ENCODE measurements at places on chromosomes 12 and 14. TPM values are rescaled to one million over a fixed set of nuclear protein-coding genes. Genes with fewer than 3 reads are reported as not detected.

The CAND1 gene
- 246 TPM for total RNA-seq

The CD27 gene
- total RNA-seq: 0.34 TPM

The SSPN gene
- total RNA-seq: 2.5 TPM

The TAS2R8 gene
- not detected for total RNA-seq

The HOXC5 gene
- not detected for total RNA-seq

The PRICKLE1 gene
- total RNA-seq: 11.7 TPM

The NRIP2 gene
- total RNA-seq: not detected

The GLT8D2 gene
- total RNA-seq: 10.2 TPM

The PLEKHD1 gene
- 1.0 TPM for total RNA-seq

The TPPP2 gene
- not detected for total RNA-seq

The TMEM121 gene
- 0.81 TPM for total RNA-seq

The PLEKHH1 gene
- 48.3 TPM for total RNA-seq

The KRT72 gene
- total RNA-seq: 0.11 TPM

The GARIN6 gene
- not detected for total RNA-seq

The KRT8 gene
- total RNA-seq: 429 TPM

The LRP6 gene
- total RNA-seq: 72.8 TPM

The TOGARAM1 gene
- 6.4 TPM for total RNA-seq

The ACRBP gene
- total RNA-seq: 3.2 TPM

The TEX52 gene
- total RNA-seq: not detected

The FERMT2 gene
- 92.8 TPM for total RNA-seq

The RIMBP2 gene
- total RNA-seq: 1.5 TPM

The KRT79 gene
- total RNA-seq: not detected

The GRIN2B gene
- total RNA-seq: 1.6 TPM

The GLIPR1L2 gene
- total RNA-seq: not detected

The CELA1 gene
- not detected for total RNA-seq

The DYNLL1 gene
- 470 TPM for total RNA-seq

The SCN8A gene
- 13.2 TPM for total RNA-seq

The IAPP gene
- total RNA-seq: not detected

The ANKRD33 gene
- total RNA-seq: 1.7 TPM

The HOXC10 gene
- total RNA-seq: not detected

The CYP46A1 gene
- total RNA-seq: 0.57 TPM

The CAPZA3 gene
- not detected for total RNA-seq

The SLC6A12 gene
- total RNA-seq: 0.76 TPM

The SLC35F4 gene
- total RNA-seq: not detected

The KRT77 gene
- total RNA-seq: not detected

The CPSF2 gene
- total RNA-seq: 102 TPM

The TBC1D30 gene
- total RNA-seq: 2.3 TPM

Measured in WTC11 (cell line).